ENCODE measurements at places on chromosomes 5 and 9. TPM values are rescaled to one million over a fixed set of nuclear protein-coding genes. Genes with fewer than 3 reads are reported as not detected.

Gene TSLP
- 3.4 TPM for total RNA-seq

Gene FAM151B
- 8.0 TPM for total RNA-seq

Gene EEIG1
- 22.0 TPM for total RNA-seq

Gene DRD1
- total RNA-seq = under 0.01 TPM

Gene LRRC19
- not detected for total RNA-seq

Gene FAM221B
- not detected for total RNA-seq

Gene IFNB1
- total RNA-seq = not detected

Gene SLC9A3
- total RNA-seq = 0.43 TPM

Gene IFNK
- not detected for total RNA-seq

All from smooth muscle cell of bladder (primary cell).